ENCODE measurements at places on chromosomes 2 and 18. TPM values are rescaled to one million over a fixed set of nuclear protein-coding genes. Genes with fewer than 3 reads are reported as not detected.

- DNase-seq = no peak
Measured at GRCh38 chr2:26957534-26957933, 12.9 kb upstream of the MAPRE3 start.

- DNase-seq = no peak
Measured at GRCh38 chr18:10522574-10522973, 3.3 kb upstream of the NAPG start.

SKA1 gene
- total RNA-seq = 6.6 TPM

- no peak for DNase-seq
Measured at GRCh38 chr2:230697676-230698075, 15.0 kb upstream of the CAB39 start.

- no peak for DNase-seq
Measured at GRCh38 chr2:37543999-37544557, 127.4 kb downstream of the CDC42EP3 start.

- no peak for DNase-seq
Measured at GRCh38 chr2:104825124-104825865, 28.6 kb upstream of the POU3F3 start.

DLGAP1 gene
- total RNA-seq = 69.1 TPM

- no peak for DNase-seq
Measured at GRCh38 chr2:172806996-172807395, 71.4 kb downstream of the RAPGEF4 start.

GRCh38 chr2:60581433-60582282 lies 28.2 kb upstream of the BCL11A start:
- peak; percentile 79 for DNase-seq

DNA sequence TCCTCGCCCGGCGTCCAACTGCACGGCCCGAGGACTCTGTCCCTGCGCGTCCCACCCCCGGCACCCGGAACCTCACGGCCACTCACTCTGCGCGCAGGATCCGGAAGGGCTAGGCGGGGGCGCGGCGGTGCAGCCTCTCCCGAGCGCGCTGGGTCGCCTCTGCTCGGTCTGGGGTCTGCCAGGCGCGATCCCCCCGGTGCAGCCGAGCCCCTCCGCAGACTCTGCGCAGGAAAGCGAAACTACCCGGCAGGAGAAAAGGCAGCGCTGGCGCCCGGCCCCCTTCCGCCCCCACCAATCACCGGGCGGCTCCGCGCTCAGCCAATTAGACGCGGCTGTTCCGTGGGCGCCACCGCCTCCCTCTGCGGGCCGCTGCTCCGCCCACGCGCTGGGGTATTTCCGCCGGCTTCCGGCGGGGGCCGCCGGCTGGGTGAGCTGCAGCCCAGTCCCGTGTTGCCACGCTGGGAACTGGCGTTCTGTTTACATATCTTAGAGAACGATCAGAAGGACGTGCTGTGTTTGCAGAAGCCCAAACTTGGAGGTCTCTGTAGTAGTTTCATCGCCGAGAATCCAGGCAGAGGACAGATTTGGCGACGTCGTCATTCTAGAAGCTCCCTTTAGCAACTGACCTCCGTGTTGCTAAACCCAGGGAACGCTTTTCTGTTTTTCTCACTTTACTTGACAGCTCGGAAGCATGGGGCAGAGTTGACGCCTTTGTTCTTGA lies at the start of gene STAT1:
STAT1 (minus strand) TSS at position 240 of the 721 bp plus-strand sequence. CDS start 4,168 bp downstream, outside the sequence.
- peak; percentile 94 for DNase-seq

GRCh38 chr2:159140070-159140769 lies 146.3 kb downstream of the WDSUB1 start:
- no peak for DNase-seq

HOXD12 gene
- total RNA-seq = not detected

GRCh38 chr2:50766058-50766457 lies 265.9 kb downstream of the NRXN1 start:
- no peak for DNase-seq

GRCh38 chr2:110771547-110772382 lies 39.4 kb downstream of the ACOXL start:
- no peak for DNase-seq

ACOXL gene
- 5.3 TPM for total RNA-seq

DNA sequence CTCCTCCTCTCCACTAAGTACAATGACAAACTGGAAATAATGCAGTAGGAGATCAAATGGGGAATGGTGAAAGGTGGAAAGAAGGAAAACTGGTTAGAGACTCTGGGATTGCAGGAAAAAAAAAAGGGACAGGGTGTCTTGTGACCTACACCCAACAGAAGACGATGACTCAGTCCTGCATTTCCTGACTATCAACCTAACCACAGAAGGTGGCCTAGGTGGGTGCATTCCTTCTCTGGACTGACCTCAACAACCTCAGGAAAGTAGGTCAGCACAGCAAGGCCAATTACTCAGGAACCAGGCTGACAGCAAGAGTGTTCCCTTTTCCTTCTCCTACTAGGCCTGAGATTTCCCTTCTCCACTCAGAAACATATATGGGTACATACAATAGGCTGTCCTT lies 1386.4 kb upstream of the ZEB2 start:
- no peak for DNase-seq

TRIB2 gene
- total RNA-seq = 189 TPM

- no peak for DNase-seq
Measured at GRCh38 chr2:128435576-128436478, 117.2 kb upstream of the HS6ST1 start.

FAM228A gene
- total RNA-seq = 33.4 TPM

DNA sequence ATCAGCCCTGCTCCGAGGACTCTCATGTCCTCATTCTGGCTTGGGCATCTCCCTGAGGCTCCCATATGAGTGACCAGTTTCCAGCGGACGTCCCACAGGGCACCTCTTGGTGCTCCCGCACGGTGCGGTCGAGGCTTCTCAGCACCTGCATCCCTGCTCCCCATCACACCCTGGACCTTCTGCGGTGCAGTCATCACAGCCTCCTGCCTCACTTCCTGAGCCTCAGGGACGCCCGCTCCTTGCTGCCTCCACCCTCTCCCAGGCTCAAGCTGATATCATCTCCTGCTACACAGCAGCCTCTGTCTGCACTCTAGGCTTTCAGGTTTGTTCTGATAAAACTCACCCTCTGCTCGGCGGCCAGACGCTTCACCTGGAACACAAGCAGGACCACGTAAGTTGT lies 185.0 kb downstream of the TMEM18 start:
- DNase-seq = no peak

GRCh38 chr2:121529439-121530211 lies 1.1 kb upstream of the RNU4ATAC start:
- peak; percentile 74 for DNase-seq

- DNase-seq = no peak
Measured at GRCh38 chr2:28292491-28292890, 100.2 kb upstream of the FOSL2 start.

DNA sequence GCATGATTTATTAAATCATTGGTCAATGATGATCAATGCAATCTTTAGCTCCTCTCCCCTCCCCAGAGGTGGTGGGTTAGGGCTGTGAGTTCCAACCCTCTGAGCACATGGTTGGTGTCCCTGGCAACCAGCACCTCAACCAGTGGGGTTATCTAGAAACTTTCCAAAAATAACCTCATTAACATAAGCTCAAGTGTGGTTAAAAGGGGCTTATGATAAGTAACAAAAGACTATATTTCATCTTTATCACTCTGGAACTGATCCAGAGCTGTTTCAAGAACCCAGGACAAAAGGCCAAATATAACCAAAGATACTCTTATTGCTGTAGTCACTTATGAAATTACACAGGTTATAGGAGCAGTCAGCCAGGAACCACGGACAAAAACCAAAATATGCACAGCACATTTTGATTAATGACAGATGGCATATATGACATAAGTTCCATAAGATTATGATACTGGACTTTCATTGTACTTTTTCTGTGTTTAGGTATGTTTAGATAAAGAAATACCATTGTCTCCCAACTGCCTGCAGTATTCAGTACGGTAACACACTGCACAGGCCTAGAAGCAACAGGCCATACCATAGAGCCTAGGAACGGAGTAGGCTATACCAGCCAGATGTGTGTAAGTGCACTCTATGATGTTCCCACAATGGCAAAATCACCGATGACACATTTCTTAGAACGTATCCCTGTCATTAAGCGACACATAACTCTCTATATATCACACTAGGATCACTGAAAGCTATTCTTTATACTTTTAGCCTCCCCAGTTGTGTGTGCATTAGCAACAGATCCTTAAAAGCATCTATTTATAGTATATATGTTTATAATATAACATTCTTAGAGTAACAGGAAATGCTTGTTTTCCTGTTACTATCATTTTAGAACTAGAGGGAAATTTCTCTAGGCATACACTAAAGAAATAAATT lies 31.9 kb downstream of the KIDINS220 start:
- DNase-seq = peak; percentile 30

GRCh38 chr2:38907743-38908562 lies 18.3 kb downstream of the ARHGEF33 start:
- peak; percentile 21 for DNase-seq

CDKL4 gene
- 2.3 TPM for total RNA-seq

- DNase-seq = no peak
Measured at GRCh38 chr2:7595206-7595605, 678.0 kb downstream of the RNF144A start.

GRCh38 chr2:97806738-97807618 lies 93.6 kb downstream of the ZAP70 start:
- peak; percentile 90 for DNase-seq

FTCDNL1 gene
- total RNA-seq = 9.7 TPM

GRCh38 chr2:148917431-148917830 lies 42.4 kb downstream of the KIF5C start:
- no peak for DNase-seq

- DNase-seq = no peak
Measured at GRCh38 chr2:161425728-161426454, 9.8 kb downstream of the TBR1 start.

BOK gene
- 52.0 TPM for total RNA-seq

GRCh38 chr2:170823898-170824215 lies 7.2 kb downstream of the GAD1 start:
- no peak for DNase-seq

IGFBP5 gene
- total RNA-seq = 308 TPM

DNA sequence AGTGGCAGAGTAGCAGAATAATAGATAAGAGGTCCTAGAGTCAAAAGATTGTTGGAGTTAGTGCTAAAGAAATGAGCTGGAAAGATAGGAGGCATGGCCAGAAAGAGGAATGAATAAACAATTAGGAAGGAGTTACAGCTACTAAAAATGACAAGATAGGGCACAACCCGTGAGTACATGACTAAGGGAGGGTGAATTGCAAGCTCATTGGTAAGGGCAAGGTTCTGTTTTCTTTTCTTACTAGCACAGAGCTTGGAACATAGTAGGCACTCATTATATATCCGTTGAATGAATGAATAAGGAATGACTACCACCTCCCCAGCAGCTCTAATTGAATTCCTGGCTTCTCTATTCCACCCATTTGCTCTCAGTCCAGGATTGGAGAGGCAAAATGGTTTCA lies 5.7 kb upstream of the MARCO start:
- no peak for DNase-seq

FZD7 gene
- total RNA-seq = 8.3 TPM

- DNase-seq = no peak
Measured at GRCh38 chr2:96514521-96514920, 9.4 kb upstream of the NEURL3 start.

DNA sequence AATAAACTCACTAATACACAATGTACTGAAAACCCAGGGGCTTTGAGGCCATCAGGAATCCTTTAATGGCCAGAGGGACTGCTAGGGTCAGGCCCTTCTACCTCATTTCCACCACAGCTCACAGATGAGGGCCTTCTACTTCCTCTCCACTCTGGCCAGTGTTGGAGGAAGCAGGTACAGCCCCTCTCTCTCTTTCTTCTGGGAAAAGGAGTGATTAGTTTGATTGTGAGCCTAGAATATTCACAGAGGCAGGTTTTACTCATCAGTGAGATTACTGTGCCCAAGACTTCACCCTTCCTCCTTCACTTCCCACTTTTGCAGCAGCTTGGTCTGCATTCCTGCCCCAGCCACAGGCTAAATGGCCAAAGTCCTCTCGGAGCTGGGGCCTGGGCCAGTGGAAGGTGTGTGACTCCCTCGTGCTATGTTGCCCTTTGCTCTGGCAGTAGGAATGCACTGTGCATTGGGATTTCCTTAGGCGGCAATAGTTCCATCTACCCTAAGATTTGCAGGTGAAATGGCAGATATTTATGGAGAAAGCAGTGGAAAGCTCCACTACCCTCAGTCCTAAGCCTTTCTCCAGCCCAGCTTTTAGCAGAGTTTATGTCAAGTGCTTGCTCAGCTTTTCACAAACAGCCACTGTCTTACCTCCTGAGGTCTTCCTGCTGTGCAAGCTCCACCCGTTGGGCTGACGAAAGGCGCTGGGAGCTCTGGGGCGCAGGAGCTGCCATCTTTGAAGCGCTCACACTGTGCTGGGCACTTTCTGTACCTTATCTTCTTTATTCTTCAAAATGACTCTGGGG lies 36.2 kb upstream of the YES1 start:
- DNase-seq = no peak

- peak; percentile 28 for DNase-seq
Measured at GRCh38 chr2:43831543-43832294, 6.9 kb downstream of the ABCG5 start.

DNA sequence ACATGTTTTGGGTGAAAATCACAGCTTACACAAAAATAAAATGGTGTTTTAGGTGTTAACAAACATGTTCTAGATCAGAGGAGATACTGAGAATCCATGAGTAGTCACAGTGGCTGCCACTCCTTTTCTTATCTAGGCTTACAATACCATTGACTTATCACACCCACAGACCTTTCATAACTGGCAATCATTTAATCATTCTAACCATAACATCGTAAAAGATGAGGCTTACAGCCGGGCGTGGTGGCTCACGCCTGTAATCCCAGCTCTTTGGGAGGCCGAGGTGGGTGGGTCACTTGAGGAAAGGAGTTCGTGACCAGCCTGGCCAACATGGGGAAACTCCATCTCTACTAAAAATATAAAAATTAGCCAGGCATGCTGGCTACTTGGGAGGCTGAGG lies 18.8 kb upstream of the SERPINB5 start:
- DNase-seq = no peak

ARHGEF4 gene
- total RNA-seq = 37.4 TPM

GRCh38 chr2:145379934-145380333 lies 860.0 kb upstream of the ZEB2 start:
- DNase-seq = no peak

DNA sequence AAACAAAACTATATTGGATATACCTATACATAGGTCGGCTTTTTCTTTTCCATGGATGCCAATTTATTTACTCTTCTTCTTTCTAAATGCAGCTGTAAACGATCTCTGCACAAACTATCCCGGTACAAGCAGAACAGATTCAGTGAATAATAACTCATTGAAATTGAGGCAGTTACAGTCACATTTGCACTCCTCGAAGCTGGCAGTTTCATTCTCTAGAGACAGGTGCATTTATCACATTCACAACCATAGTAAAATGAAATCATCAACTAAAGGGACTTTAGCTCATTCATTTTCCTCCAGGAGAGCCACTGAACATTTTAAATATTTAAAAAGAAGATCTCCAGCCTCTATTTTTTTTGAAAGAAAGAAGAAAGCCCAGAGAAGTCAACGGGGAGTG lies 551.7 kb downstream of the LRP1B start:
- no peak for DNase-seq

Measured in testis (tissue), 5 donors.